CD8-positive, alpha-beta memory T cell (primary cell): ENCODE measurements at places on chromosomes 6 and 20.

GRCh38 chr6:37650071-37650481 is 47.6 kb downstream of the MDGA1 start:
- no peak for DNase-seq

GRCh38 chr20:50794181-50794845 is 548 bp upstream of the BCAS4 start:
- no peak for DNase-seq

DNA sequence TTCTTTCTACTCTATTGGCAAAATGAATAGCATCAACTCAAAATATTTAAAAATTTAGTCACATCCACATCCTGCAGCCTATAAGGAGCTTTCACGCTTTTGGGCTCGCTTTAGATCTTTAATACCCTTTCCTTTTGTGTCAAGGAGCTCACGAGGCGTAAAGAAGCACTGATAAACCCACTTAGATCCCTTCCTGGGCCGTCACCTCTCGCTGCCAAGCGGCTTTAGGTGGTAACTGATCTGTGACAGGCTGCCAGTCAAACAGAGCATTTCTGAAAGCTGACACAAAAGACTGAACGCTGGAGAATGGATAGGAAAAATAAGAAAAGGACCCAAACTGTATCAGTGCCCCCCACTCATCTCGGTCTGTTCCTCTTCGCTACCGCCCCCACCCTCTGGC is 385.7 kb upstream of the MMS22L start:
- DNase-seq: no peak

- DNase-seq: no peak
These were observed 403.6 kb upstream of the GJE1 start for GRCh38 chr6:141729146-141729545.

DNA sequence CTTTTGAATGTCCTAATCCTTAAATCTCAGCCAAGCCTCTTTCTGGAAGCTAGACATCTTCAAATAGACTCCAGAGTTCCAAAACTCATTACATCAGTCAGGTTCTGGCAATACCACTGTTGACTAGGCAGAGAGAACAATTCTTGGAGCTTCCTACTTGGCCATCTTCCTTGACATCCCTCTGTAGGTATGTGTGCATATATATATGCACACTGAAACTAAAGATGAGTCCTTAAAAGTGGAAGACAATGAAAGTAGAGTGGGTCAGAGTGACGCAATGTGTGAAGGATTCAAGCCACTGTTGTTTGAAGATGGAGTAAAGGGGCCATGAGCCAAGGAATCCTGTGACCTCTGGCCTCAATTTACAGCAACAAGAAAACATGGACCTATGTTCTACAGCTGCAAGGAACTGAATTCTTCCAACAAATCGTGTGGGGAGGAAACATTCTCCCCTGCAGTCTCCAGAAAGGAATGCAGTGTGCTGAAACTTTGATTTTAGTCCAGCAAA is 18.7 kb upstream of the DUSP22 start:
- no peak for DNase-seq

DNA sequence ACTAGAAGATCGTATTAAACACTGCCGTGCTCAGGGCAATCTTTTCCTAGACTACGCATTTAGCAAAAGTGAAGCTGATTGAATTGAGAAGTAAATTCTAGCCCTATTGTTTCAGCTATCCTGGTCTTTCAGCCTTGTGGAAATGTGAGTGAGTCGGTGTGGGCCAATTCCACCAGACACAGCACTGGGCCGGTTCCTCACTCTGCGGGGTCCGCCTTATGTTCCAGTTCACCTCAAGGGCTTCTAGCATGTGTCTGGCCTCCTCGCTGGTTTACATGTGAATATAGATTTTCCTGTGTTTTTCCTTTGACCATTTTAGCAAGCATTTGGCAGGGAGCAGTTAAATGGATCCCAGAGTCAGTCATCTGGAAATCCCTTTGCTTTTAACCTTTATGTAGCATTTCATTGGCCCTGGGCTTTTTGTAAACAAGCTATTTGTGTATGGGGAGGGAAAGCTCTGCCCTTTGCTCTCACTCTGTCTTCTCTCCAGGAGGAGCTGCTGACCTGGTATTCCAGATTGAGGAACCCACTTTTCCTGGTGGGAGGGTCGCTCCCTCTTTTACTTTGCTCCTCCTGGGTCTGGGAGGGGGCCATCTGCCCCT is 12.4 kb upstream of the GTSF1L start:
- no peak for DNase-seq

- no peak for DNase-seq
These were observed 22.6 kb upstream of the SH3BGRL2 start for GRCh38 chr6:79608334-79609224.

DNA sequence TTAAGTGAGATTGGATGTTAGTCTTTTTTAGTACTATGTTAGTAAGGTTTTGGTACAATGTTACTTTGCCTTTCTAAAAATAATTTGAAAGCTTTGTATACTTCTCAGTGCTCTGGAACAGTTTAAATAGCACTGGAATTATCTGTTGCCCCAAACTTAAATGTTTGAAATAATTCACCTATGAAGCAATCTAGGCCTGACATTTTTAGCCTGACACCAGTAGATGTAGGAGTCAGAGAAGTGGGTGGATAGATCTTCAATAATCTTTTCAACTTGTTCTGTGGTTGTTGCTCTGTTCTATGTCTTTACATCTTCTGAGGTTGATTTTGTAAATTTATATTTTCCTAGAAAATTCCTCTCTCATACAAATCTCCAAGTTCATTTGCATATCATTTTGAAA is 103.1 kb upstream of the ADGRF1 start:
- DNase-seq: no peak

DNA sequence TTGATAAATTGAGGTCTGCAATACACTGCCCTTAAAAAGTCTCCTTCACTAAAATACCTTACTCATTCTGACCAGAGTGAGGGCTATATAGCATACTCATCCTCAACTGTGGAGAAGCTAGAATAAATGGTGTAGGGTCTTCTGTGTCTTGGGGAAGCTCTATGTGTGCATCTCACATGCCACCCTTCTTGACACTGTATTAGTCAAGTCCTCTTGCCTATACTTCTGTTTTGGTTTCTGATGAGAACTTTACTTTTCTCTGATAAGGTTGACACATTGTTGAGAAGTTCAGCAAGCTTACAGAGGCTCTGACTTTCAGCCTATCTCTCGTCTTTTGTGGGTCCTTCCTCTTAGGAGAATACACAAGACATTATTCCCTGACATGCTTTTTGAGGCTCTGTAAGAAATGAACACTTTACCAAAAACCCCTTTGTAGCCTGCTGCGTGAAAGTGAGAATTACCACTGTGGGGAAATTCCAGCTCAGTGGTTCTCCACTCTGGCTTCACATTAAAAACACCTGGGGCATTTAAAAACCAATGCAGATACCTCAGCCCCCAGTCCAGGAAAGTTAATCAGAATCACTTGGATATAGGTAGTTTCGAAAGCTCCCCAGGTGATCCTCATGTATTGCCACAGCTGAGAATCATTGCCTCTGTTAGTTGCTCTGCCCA is 372.1 kb upstream of the HS3ST5 start:
- DNase-seq: no peak

DNA sequence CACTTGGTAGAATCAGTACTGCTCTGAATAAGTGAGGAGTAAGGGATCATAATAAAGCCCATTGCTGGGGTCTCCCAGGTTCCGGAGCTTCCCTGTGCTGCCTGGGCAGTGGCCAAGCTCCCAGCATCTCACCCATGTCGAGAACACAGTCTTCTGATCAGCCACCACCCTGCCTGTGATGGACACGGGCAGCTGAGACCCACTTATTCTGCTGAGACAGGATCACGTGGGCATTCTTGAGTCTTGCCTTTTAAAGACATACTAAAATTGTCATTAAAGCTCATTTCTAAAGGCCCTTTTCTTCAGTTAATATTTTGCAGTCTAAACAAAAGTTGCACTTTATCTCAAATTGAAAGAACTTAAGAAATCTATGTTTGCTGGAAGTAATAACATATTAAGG is 42.7 kb upstream of the SLC22A2 start:
- DNase-seq: no peak

DNA sequence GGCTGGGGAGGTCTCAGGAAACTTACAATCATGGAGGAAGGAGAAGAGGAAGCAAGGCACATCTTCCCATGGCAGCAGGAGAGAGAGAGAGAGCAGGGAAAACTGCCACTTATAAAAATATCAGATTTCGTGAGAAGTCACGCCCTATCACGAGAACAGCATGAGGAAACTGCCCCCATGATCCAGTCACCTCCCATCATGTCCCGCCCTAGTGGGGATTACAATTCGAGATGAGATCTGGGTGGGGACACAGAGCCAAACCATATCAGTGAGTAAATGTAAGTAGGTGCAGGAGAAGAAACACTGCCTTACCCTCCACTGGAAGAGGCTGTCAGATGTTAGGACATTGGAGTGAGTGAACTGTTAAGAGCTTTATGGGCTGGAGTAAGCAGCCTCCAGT is 270.4 kb downstream of the TFAP2C start:
- DNase-seq: no peak

GRCh38 chr20:64119681-64120341 is 12.4 kb upstream of the NPBWR2 start:
- DNase-seq: no peak

DNA sequence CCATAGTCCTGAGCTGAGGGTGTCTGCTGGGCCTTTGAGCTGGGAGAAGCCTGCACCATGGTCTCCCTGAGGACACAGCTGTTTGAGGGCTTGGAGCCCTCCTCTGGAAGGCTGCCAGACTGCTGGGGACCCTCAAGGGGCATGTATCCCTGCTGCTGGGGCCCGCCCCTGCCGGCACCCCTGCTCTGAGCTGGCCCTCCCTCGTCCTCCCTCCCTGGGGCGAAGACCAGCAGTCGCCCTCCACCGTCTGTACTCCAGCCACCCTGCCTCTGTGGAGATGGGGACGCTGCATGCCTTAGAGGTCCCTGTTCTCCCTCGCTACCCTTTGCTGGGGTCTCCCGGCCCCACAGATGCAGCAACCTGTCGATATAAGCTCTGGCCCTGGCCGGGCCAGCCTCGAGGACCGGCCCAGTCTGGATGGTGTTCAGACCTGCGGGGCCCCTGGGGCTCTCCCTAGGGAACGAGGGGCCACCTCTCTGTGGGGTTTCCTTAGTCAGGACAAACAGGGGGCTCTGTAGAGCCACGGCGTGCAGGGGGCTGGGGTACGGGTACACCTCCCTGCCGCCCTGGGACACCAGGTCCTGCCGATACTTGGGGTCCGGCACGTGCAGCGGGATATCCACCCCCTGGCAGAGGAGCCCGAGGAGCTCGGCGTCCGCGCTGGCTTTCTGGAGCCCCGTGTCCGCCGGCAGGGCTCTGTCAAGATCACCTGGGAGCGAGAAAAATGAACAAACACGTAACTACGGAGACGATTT is 11.0 kb downstream of the DACT2 start:
- no peak for DNase-seq

DNA sequence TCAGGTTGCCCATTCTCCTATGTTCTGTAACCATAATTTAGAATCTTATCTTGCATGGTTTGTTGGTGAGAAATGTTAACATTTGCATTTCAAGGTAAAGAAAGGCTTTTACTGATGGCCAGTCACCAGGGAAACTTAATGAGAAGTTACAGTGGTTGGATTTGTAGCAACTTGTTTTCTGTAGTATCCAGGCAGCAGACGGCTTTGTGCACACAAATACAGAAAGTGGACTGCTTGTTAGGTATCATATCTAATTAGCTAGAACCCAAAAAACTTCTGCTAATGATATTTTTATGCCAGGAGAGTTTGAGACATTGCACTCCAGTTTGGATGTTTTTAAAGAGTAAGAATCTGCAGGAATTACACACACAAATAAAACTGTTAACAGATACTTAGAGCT is 578.0 kb downstream of the DOK5 start:
- DNase-seq: no peak

DNA sequence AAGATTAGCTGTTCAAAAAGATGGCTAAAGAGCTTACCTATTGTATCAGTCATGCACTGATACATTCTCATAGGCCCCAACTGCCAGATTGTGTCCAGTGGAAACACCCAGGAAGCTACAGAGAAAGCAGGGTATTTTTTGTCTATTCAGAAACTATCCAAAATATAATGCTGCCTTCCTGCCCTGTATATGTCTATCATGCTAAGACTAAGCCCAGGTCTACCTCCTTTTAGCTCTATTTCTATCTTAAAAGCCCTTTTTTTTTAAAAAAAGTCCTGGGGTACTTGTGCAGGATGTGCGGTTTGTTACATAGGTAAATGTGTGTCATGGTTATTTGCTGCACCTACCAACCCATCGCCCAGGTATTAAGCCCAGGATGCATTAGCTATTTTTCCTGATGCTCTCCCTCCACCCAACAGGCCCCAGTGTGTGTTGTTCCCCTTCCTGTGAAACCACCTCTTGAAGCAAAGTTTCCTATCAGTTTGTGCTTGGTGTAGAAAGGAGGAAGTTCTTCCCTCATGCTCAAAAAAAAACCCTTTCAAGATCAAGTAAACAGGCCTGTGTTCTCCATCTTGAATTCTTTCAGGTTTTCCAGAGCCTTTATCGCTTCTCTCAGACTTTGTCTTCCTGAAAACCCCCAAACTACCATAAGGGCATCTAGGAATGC is 514 bp downstream of the DEFB129 start:
- no peak for DNase-seq

DNA sequence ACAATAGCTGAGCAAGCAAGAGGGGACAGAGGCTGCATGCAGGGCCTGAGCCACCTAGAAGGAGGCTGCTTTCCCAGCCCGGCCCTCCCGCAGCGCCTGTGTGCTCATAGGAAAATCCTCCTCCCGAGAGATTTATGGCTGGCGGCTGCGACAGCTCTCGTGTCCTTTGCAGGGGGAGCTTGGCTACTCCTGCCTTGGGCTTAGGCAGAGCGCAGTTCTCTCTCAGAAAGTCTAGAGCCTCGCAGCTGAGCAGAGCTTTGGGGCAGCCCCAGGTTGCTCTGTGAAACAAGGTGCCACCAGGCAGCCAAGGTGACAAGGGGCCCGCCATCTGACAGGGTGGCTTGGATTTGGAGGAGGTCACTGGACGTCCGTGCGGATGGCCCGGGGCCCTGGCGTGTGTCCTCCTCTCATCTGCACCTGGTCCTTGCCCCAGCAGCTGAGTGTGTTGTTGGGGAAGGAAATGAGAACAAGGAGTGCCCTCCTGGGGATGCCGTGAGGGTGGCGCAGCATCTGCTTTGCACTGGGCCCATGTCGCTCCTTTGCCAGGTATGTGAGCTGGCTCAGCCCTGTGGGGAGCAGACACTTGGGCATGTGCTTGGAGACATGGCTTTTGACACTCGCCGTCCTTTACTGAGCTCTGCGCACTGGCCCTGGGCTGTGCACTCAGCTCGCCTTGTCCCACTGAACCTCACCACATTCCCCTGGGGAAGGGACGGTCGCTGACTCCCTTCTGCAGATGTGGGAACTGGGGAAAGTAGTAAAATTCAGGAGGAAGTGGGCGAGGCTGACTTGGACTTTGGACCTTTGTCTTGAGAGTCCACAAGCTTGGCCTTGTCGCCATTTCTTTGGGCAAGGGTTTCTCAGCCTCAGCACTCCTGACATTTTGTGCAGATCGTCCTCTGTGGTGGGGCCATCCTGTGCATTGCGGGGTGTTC is 41.9 kb downstream of the EDN3 start:
- no peak for DNase-seq

DNA sequence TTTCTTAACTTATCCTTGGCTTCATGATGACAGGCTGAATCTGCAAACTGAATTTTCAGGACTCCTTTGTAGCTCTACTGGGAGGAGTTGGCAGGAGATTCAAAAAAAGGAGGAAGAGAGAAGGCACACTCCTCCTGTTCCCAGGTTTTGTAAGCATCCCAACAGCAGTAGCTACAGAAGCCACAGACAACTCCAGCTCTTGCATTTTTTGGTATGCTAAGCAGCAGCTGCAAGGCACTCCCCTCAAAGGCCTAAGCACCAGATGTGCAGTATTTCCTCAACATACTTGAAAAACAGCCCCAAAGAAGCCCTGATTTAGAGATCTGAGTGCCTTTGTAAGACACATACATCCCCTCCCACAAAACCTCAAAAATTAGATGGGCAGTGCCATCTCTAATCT is 328.6 kb upstream of the SYNCRIP start:
- no peak for DNase-seq
